ENCODE measurements at places on chromosomes 1 and 21.
A peak's percentile ranks its signal among the peaks of the same experiment; 100 is the strongest.

- DNase-seq: peak; percentile 90
These were observed 420 bp downstream of the CFAP57 start for GRCh38 chr1:43172527-43172972.

DNA sequence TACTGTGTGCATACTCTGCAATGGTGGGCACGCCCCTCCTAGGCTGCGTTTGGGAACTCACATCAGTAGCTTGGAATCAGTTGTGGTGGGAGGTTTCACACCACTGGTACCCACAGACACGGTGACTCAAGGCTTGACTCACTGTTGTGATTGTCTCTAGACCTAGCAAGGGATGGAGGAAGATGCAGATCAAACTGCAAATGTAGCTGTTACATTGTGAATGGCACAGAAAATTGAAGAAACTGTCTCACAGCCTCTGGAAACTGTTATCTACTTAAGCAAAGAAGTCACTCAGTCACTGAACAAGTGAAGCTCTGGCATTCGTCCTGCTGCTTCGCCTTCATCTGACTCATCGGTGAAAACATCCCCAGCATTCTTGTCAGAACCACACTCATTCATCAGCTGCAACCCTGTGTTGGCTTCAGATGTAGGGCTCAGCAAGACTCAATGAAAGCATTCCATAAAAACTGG lies 59.5 kb downstream of the POFUT2 start:
- DNase-seq: no peak

DNA sequence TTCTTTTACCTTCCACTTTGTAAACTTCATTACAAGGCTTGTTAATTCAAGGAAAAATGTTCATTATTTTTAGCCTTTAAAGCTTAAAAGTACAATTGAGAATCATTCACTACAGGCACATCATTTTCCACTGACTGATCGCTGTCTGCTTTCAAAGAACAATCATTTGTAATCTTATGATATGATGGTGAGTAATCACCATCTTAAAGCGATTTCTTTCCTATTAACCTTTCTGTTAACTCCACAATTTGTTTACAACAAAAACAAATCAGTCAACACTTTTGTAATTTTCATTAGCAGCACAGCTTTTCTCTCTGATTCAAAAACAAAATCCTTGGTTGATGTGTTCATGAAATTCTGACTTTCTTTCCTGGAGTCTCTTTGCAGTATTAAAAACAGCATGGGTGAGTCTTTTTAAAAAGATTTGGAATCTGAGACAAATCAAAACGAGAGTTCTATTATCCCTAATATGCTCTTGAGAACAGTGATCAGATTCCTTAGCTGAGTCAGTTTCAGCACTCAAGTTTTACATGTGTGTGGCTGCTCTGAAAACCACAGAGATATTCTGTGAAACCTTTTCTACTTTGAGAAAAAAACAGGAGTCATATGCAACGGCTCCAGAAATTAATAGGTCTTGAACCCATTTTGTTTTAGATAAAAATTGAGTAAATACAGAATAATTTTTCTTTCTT lies 145.8 kb upstream of the TMPRSS15 start:
- DNase-seq: no peak

DNA sequence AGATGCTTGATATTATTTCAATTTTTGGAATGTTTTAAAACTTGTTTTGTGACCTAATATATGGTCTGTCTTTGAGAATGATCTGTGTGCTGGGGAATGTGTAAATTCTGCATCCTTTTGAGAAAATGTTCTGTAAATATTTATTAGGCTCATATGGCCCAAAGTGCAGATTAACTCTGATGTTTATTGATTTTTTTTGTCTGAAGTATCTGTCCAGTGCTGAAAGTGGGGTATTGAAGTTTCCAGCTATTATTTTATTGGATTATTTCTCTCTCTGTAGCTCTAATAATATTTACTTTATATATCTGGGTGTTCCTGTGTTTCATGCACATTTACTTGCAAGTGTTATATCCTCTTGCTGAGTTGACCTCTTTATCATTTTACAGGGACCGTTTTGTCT lies 1397.2 kb downstream of the PLA2G4A start:
- DNase-seq: no peak

GRCh38 chr1:172144445-172145061 lies 275.9 kb upstream of the C1orf105 start:
- no peak for DNase-seq

- no peak for DNase-seq
These were observed 79.4 kb upstream of the SLC25A33 start for GRCh38 chr1:9459816-9460407.

DNA sequence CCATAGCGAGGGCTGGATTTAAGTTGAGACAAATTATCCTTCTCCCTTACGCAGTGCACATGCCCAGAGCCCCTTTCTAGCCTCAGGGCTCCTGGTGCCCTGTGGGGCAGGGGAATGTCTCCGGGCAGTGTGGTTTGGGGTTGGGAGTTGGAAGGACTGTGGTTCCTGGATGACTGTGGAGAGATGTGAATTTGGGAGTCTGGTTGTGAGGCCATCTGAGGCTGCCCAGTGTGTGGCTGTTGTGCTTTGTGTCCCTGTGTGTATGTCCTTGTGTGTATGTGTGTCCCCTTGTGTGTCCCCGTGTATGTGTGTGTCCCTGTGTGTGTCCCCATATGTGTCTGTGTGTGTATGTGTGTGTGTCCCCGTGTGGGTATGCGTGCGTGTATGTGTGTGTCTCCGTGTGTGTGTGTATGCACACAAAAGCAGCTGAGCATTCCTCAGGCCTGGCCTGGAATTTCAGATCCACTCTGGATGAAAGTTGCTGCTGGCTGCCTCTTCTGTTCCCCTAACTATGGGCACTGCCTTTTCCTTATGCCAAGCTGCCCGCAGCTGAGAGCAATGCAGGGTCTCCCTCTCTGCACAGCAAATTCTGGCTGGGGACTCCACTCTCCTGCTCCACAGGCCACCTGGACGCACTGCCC lies 65.4 kb downstream of the UBIAD1 start:
- DNase-seq: no peak

GRCh38 chr1:229844675-229845074 lies 218.6 kb downstream of the URB2 start:
- DNase-seq: no peak

DNA sequence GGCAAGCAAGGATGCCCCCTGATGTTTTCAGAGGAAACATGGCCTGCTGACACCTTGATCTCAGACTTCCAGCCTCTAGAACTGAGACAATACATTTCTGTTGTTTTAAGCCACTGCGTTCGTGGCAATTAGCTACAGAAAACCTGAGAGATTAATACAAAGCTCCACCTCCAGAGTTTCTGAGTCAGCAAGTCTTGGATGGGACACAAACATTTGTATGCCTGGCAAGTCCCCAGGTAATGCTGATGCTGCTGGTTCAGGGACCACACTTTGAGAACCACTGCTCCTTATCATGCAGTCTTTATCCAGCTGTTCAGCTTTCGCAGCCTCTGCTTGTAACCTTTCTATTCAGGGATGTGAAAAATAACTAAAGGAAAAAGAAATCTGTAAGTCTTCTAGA lies 565.7 kb upstream of the PLXNA2 start:
- DNase-seq: no peak

- peak; percentile 60 for DNase-seq
These were observed 128.9 kb upstream of the ADAR start for GRCh38 chr1:154736841-154737240.

- no peak for DNase-seq
These were observed 125.9 kb upstream of the ZBTB40 start for GRCh38 chr1:22325531-22326371.

- peak; percentile 91 for DNase-seq
These were observed 251.6 kb downstream of the AKT3 start for GRCh38 chr1:243598433-243598832.

- no peak for DNase-seq
These were observed 47.8 kb upstream of the LAMC2 start for GRCh38 chr1:183138301-183138700.

DNA sequence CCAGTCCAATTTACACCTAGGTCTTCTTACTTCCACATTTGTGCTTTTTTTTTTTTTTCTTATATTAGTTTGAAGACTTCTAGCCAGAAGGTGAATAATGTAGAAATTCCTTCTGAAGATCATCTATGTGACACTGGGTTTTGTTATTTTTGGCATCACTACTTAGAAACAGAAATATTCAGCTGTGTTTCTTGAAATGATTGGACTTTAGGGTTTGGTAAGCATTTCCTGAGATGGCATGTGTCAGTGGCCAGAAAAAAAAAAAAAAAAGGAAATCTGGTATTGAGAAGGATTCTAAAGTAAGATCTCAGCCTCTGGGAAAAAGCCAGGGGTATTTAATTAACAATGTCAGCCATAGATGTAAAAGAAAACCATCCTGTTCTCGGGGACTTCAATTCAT lies 43.4 kb upstream of the LRRC8C start:
- no peak for DNase-seq

- no peak for DNase-seq
These were observed 8.4 kb downstream of the TNFRSF1B start for GRCh38 chr1:12174924-12175810.

- DNase-seq: no peak
These were observed 917.9 kb upstream of the B3GALT2 start for GRCh38 chr1:194104247-194104844.

DNA sequence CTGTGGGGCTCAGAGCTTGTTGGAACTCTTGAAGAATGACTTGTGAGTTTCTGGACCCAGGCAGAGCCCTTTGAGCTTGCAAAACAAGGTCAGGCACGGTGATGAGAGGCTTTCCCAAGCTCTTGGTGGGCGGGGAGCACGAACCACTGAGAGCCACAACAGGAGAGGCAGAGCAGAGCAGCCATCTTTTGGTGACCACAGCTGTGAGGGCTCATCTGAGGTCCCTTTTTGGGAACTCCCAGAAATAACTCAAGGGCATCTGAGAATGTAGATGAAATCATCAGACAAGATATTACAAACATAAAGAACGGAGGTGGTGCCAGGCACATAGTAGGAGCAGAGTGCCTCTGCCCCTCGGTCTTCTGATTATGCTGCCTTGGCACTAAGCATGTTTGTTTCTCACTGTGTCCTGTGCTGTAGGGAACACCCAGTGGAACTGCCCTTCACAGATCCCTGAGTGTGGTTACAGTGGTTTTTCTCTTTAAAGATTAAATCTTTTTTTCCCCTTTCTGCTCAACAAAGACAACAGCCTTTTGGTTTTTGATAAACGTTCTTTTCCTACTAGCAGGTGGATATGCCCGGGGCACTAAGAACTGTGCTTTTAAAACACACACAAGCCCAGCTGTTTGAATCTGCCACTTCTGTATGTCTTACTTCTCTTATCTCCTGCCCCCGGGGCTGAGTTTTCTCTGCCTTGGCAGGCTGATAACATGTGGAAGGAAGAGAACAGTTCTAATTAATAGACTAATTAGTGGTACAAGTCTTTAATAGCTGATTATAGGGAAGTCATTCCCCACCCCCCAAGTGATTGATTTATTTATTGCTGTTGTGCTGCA lies 37.7 kb downstream of the CD34 start:
- peak; percentile 34 for DNase-seq

- no peak for DNase-seq
These were observed 19.1 kb upstream of the MRPS6 start for GRCh38 chr21:34054259-34054658.

DNA sequence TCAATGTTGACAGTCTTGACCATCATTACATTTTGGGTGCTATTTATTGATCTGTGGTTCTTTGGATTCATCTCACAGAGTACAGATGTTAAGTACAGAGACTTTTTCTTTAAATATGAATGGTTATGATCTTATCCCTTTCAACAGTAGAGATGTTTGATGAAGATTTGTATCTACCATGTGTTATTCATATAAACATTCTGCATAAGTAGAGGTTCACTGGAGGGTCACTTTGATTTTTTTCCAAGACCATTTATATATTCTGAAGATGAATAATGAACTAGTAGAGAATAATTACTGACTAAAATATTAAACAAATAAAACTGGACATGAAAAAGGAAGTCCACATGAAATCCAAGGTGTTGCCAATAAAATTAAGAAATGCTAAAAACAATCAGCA lies 28.6 kb upstream of the HUNK start:
- DNase-seq: no peak

GRCh38 chr1:175237389-175237788 lies 44.8 kb upstream of the KIAA0040 start:
- no peak for DNase-seq

DNA sequence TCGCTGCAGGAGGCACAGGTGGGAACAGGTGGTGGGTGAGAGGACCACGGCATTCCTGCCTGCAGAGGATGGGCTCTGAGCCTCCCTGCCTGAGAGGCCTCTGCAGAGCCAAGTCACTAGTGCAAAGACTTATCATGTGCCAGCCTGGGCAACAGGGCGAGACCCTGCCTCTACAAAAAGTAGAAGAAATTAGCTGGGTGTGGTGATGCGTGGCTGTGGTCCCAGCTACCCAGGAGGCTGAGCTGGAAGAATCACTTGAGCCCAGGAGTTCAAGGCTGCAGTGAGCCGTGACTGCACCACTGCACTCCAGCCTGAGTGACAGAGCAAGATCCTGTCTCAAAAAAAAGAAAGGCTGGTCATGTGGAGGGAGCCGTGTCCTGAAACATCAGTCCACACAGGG lies 46.4 kb downstream of the PKNOX1 start:
- no peak for DNase-seq

DNA sequence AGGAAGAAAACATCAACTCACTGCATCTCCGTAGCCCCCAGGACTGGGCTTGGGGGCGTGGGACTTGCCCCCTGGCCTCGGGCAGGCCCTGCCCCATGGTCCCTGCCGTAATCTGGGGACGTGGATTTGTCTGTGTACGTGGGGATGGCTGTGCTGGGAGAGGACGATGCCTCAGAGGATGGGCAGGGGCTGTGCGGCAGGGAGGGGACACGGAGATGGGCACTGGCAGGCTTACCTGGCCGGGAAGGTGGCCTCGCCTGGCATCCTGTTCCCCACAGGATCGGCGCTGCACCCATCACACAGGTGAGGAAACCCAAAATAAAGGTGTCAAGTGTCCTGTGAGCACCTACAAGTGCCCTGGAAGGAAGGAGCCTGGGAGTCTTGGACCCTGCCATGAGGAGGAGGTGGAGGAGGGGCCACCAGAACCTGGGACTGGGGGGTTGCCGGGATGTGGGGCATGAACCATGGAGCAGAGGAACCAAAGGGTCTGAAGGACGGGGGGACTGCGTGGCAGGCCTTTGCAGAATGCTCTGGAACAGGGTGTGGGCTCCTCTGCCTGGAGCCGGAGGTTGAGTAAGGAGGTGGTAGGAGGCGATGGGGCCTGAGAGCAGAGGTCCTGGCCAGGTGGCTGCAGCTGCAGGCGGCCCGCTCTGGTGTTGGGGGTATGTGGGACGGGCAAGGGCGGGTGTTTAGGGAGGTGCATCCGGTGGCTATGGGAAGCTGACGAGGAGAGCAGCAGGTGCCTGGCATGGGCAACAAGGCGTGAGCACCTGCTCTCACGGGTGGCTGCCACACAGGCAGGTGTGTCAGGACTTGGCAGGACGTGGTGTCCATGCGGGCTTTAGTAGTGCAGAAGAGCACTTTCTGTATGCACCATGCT lies 27.8 kb upstream of the LRRC3 start:
- no peak for DNase-seq

DNA sequence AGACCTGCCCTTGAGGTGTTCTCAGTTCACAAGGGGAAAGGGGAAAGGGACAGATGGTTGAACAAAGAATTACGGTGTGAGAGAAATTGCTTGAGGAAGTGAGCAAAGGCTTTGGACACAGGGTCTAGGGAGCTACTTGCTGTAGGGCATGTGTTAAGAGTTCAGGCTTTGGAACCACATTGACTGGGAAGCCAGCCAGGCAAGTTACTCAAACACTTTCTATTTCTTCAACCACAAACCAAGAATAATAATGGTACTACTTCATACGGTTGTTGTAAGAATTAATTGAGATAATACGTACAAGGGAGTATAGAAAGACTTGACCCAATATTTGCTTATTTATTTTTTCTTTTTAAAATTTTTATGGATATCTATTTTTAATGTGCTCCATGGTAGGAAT lies 26.6 kb downstream of the AK4 start:
- peak; percentile 96 for DNase-seq

All from Kasumi-1 (cell line).